Activated CD4-positive, alpha-beta T cell treated with anti-CD3 and anti-CD28 coated beads, Interleukin-2, amount 50 U/mL, for 48 hours (primary cell): ENCODE measurements at places on chromosomes 7 and 10.

GRCh38 chr7:114875186-114875585, 46.7 kb upstream of the MDFIC start:
- DNase-seq = no peak

DNA sequence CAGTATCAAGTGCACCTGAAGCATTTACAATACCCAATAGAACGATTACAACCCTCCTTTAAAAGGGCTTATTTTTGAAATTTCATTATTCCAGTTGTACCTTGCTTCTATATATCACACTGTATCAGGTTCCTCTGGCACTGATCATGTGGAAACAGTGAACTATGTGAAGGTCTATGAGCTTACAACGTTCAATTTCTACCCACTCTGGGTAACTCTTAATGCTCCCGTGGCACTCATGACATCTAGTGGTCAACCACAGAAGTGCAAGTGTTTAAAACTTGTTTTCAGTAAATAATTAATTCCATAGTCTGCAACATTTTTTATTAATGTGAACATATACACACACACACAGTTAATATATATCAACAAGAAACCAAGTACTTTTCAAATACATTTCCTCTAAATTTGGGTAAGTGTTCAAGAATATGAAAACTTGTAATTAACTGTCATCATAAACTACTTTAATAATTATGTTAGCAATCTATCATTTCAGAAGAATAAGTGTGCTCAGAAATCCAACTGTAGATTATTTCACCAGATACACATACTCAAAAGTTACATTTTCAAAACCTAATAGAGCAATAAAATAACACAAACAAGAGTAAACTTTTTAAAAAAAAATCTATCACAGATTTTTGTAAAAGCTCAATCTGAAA, 61.0 kb downstream of the MPP7 start:
- peak; percentile 32 for DNase-seq

DNA sequence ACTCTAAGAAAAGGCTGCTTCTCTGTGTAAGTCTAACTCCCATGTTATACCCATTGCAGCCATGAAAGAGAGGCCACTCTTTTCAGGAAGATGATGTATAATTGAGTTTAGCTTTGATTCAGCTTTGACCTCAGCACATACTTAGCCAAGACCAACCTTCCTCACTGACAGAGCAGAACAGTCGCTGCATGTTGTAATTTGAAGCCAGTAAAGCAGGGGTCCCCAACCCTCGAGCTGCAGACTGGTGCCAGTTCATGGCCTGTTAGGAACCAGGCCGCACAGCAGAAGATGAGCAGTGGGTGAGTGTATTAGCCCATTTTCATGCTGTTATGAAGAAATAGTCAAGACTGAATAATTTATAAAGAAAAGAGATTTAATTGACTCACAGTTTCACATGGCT, 223.9 kb downstream of the GPR158 start:
- DNase-seq = no peak

DNA sequence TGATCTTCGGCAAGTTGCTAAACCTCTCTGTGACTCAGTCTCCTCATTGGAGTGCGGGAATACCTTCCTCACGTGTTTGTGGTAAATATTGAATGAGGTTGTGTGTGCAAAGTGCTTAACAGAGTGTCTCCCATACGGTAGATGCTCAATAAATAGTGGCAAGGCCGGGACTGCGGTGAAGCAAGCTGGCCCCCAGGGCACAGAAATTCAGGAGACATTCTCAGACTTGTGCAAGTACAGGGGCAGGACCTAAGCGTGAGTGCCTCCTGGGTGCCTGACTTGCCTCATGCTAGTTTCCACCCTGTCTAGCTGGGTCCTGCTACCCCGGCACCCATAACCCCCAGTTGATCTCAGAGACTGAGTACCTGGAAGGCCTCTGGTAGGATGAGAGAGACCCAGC, 97.8 kb downstream of the CDH23 start:
- no peak for DNase-seq

DNA sequence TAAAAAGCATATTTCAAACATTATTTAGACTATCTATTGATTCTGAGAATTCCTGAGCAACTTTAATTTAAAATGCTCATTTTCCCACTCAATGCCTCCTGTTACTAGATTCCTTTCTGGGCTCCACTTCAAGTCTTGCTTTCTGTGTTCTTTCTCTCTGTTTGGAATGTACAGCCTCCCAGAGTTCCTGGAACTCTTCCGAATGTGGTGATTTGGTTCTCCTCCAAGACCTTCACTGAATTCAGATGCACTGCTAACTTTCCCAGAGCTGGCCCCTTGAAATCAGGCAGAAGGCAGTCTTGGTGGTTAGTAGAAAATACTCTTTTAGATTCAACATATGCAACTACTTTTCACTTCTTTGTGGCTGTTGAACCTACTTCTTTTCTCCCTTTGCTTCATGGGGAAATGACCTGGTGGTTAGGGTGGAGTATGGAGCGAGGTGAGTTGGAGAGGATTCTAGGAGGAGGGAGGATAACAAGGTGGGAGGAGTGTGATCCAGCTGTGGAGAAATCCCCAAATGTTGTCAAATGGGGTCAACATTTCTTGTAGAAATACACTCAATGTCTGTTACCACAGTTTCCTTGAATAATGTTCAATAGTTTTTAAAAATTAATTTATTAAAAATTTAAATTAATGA, 27.9 kb upstream of the CCDC7 start:
- DNase-seq = no peak

DNA sequence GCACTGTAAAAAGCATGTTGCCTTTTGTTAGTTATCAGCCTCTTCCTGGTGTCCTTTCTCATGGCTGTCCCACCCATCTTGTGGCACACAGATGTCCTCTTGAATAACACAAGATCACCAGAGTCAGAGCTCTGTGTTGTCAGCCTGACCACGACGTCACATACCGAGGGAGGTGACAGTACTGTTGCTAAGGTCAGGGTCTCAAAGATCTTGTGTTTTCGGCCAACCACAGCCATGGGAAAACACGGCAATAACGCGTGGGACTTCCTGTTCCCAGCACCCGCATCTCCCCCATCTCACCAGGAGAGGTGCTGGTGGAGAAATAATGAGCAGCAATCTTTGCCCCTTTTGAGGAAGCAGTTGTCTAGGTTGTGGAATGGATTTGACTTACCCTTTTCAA, 40.4 kb downstream of the NPVF start:
- DNase-seq = no peak

- DNase-seq = no peak
Observed at GRCh38 chr7:33145156-33145555, 15.8 kb downstream of the BBS9 start.

DNA sequence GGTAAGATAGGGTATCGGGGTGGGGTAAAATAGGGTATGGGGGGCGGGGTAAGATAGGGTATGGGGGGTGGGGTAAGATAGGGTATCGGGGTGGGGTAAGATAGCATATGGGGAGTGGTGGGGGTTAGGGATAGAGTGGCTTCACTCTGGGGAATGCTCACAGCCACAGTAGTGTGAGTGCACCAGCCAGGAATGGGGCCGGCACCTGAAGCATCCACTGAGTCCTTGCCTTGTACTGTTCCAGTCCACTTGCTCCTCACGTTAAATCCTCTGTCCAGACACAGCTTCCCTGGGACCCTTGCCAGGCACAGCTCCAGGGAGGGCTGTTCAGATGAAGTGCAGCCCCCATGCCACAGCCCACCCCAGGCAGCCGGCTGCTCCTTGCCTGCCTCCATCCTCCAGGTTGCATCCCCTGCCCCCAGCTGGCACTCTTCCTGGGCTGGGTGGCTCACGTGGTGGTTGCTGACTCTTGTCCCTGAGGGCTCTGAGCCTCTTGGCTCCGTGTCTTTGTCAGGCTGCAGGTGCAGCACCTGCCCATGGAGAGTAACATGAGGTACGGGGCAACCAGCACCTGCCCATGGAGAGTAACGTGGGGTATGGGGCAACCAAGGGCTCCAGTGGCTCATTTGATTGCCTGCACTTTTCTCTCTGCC, 268.4 kb downstream of the TCERG1L start:
- no peak for DNase-seq

DNA sequence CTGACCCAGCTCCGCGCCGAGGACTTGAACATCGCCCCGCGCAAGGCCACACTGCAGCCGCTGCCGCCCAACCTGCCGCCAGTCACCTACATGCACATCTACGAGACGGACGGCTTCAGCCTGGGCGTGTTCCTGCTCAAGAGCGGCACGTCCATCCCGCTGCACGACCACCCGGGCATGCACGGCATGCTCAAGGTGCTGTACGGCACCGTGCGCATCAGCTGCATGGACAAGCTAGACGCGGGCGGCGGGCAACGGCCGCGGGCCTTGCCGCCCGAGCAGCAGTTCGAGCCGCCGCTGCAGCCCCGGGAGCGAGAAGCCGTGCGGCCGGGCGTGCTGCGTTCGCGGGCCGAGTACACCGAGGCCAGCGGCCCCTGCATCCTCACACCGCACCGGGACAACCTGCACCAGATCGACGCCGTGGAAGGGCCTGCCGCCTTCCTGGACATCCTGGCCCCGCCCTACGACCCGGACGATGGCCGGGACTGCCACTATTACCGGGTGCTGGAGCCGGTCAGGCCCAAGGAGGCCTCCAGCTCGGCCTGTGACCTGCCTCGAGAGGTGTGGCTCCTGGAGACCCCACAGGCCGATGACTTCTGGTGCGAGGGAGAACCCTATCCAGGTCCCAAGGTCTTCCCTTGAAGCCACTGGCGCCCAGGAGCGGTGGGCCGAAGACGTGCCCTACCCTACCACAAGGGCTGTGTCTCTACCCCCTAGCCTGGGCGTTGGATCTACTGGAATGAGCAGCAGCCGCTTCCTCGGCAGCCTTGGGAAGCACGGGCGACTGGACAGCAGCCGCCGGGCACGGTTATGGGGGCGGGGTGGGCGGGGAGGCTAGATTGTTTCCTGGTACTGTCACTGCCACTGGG, 945 bp downstream of the ADO start:
- DNase-seq = peak; percentile 40

DNA sequence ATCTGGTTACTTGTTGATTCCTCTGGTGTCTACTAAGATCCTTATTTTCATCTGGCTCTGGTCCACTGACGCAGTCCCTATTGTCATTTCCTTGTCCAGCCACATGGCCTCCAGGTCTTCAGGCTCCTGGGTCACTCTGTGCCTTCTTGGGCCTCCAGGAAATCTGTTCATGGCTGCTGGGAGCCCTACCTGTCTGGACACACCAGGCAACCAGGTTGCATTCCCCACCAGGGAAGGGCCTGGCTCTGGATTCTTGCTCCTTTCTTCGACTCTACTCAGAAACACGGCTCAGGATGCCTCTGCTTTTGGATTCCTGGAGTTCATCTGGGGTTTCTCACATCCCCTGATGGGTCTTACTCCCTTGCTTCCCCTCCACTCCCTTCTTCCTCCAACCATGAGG, 8.0 kb upstream of the PPIF start:
- DNase-seq = no peak
